ENCODE measurements at places on chromosomes 13 and 19.

- DNase-seq, result no peak
These were observed 38.0 kb upstream of the C13orf42 start for GRCh38 chr13:51148952-51149573.

DNA sequence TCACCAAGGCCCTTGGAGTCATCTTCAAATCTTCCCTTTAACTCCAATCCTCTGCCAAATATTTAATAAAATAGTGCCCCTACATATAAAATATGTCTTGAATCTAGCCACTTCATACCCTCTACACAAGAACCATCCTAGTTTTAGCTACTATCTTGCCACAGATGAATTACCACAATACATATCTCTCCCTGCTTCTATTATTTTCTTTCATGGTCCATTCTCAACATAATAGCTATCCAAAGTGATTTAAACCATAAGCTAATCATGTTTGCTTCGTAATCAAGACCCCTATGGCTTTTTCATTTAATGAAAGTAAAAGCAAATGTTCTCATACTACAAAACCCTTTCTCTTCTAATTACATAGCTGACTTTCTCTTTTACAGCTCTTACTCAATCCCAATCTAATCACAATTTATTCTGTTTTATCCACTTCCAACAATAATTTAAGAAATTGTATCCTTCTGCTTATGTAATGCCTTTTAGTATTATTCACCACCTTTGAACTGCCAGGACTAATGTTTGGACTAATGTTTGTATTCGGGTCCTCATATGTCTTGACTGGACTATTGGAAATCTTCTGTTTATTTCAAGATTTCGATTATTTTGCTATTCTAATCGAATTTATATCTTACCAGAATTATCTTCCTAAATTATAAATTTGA is 412.0 kb downstream of the SLITRK1 start:
- DNase-seq, result no peak

- no peak for DNase-seq
These were observed 25.1 kb downstream of the TMEM255B start for GRCh38 chr13:113783966-113784644.

GRCh38 chr19:46546194-46546896 is 50.7 kb upstream of the PNMA8B start:
- DNase-seq, result no peak

- no peak for DNase-seq
These were observed 119.1 kb downstream of the KLF12 start for GRCh38 chr13:74015137-74015536.

- peak; percentile 35 for DNase-seq
These were observed at the start of gene EFNA2 for GRCh38 chr19:1285737-1286360. Gene EFNA2 (plus strand): TSS chr19:1285873. CDS start chr19:1286169, 296 bp downstream.
